ENCODE measurements at places on chromosomes 6 and 20.

DNA sequence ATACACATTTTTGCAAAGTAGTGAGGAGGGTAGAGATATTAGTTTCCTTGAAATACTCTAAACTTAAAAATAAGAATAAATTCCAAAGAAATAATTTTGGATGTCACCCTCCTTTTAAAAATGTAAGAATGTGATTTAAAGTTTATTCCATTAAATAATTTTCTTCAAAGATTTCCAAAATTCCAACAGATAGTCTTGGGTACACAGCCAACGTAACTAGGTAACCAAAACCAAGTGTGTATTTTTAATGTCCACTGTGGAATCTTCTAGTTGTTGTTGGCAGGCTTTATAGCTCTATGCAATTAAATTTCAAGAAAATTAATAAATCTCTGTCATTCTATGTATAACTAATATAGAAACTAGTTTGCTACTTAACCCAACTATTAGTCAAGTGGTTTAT lies 101.3 kb downstream of the COL21A1 start:
- DNase-seq: no peak

- DNase-seq: no peak
These were observed 152.5 kb downstream of the IBTK start for GRCh38 chr6:82095091-82095490.

- DNase-seq: no peak
These were observed 13.5 kb upstream of the ANKRD60 start for GRCh38 chr20:58241766-58242465.

- DNase-seq: no peak
These were observed 516.2 kb downstream of the PKHD1 start for GRCh38 chr6:51571168-51571567.

DNA sequence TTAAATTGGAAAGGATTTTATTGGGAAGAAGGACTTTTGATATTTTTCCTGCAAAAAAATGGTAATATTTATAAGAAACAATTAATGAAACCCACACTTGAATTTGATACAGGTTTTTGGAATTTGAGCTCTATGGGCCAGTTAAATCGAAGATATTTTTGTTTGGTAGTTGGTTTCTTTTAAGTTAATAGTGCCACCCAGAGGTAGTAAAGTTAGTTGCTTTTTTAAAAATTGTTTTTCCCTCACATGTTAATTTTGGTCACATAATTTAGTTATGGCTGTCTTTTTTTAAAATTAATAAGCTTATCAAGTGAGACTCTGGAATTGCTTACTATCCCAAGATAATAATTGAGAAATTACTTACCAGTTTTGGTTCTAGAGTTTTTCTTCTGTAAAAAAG lies 7.1 kb downstream of the PRIM2 start:
- no peak for DNase-seq

- DNase-seq: no peak
These were observed 82.9 kb upstream of the ATXN1 start for GRCh38 chr6:16844183-16844582.

DNA sequence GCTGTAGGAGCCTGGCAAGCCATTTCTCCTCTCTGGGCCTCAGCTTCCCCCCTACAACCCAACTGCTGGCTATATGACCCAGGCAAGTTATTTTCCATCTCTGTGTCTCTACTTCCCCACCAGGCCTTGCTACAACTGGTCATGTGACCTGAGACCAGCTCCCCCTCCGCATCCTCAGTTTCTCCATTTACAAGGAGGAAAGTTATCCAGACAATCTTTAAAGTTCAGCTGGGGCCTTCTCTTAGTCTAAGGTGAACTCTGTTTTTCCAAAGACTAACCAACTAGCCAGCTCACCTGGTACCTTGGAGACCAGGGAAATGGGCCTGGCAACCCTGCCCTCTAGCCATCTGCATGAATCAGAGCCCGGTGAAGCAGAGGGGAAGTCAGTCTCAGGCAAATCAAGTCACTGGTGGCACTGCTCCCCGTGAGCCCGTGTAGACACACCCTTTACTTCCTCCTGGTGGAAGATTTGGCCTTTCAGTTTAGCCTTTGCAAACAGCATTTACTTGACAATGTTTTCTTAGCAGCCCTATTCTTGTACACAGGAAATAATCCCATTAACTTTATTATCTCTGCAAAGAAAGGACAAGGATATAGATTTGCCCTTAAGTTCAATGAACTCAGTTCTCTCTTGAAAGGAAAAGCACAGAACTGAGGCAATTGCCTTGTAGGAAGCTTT lies 157.7 kb downstream of the VEGFA start:
- no peak for DNase-seq

- DNase-seq: no peak
These were observed 3.5 kb downstream of the SH3BGRL2 start for GRCh38 chr6:79634491-79635231.

- no peak for DNase-seq
These were observed 91.1 kb downstream of the UST start for GRCh38 chr6:148837941-148838340.

DNA sequence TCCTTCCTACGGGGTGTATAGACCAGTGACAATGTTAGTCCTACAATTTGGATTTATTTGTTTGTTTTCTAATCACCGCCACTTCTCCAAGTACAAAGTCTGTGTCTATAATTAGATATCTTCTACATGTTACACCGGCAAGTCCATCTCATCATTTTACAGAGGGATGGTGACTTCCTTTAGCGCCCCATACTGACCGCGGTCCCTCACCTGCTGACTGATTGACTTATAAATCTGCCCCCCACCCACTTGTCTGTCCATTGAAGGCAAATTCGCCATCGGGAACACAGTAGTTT lies 8.9 kb upstream of the NR2E1 start:
- no peak for DNase-seq

DNA sequence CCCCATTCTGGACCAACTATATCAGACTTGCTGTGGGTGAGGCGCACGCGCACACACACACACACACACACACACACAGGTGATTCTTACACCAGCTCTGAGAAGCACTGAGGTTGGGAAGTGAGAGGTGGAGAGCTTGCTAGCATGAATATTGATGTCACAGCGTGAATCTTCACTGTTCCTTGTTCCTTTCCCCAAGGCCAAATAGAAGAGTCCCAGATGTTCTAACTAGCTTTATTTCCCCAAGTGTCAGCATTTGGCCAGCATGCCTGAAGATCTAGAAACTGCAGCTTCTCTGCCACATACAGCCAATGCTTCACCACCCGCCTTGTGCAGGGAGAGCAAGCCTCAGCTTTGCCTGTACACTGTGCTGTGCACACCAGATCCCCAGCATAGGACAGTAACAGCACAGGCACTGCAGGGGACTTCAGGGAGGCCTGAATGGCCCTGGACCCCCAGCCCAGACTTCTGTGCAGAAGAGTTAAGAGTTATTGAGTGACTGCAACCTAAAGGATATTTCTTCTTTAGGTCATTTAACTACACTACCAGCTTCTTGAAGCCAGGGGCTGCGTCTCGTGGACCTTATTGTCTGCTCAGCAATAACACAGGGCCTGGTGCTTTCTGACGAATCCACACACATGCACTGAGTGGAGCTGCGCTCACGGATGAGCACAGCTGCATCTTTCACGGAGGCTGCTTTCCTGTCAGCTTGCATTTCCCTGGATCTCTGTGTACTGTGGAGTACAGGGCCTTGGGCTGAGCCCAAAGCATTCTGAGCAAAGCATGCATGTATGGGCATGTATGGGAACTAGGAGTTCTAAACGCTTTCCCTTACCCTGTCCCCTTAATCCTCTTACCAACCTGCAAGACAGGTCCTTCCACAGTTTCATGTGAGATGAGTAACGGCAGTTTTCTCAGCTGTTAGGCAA lies 13.9 kb upstream of the CD93 start:
- no peak for DNase-seq

DNA sequence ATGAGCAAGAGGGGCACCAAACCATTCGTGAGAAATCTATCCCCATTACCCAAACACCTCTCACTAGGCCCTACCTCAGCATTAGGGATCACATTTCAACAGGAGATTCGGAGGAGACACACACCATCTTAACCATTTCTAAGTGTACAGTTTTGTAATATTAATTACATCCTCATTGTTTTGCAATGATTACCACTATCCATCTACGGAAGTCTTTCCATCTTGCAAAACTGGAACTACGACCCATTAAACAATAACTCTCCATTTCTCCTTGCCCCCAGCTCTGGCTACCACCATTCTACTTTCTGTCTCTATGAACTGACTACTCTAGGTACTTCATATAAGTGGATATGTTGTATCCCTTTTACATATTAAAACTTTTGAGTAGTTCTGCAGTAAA lies 20.1 kb downstream of the ACOT13 start:
- no peak for DNase-seq

DNA sequence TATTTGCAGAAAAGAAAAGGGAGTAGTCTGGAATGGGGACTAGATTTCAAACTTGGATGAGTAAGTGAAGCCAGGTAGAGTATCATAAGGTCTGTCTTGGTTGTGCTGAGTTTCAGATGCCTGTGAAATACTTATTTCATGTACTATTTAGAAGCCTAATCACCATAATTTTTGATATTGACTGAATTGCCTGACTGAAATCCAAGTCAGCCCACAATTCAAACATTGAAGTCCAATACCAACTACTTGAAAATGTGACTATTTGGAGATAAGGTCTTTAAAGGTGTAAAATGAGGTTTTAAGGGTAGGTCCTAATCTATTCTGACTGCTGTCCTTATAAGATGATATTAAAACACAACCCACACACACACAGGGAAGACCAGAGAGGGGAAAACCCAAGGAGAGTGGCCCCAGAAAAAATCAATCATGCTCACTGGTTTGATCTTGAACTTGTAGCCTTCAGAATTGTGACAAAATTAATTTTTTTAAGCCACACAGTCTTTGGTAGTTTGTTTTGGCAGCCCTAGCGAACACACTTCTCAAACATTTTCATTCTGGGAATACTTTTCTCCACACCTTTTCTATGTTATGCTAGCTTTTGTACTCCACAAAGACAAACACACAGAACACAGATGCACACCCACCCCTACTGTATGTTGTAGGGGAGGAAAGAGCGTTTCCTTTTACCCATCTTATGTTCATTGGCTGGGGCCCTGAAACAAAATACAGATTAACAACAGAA lies 126.3 kb downstream of the HFE start:
- DNase-seq: no peak

DNA sequence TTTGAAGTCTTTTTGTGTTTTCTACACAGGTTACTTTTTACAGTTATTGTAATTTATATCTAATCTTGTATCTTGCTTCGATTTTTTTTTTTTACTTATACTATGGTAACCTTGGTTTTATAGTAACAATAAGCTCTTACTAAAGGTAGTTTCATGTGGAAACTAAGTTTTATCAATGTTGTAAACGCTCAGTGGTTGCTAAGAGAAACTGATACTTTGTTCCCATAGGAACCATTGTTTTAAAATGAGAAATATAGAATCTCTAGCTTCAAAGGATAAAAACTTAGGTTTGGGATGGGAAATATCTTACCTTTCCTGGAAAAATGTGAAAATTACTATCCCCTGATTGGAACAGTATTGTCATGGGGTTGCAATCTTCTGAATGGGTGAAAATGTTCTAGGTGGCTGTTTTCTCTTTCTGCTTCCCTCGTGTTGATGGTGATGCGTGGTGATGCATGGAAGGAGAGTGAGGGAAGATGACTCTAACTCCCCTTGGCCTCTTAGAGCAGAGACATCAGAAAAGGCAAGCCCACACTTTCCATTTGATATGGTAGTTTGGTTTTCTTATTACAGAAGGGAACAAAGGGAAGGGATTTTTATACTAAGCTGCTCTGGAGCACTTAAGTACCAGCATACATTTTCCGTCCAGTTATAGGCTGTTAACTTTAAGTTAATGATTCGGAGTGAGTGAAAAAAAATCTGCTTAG lies 23.5 kb upstream of the BACH2 start:
- DNase-seq: no peak

DNA sequence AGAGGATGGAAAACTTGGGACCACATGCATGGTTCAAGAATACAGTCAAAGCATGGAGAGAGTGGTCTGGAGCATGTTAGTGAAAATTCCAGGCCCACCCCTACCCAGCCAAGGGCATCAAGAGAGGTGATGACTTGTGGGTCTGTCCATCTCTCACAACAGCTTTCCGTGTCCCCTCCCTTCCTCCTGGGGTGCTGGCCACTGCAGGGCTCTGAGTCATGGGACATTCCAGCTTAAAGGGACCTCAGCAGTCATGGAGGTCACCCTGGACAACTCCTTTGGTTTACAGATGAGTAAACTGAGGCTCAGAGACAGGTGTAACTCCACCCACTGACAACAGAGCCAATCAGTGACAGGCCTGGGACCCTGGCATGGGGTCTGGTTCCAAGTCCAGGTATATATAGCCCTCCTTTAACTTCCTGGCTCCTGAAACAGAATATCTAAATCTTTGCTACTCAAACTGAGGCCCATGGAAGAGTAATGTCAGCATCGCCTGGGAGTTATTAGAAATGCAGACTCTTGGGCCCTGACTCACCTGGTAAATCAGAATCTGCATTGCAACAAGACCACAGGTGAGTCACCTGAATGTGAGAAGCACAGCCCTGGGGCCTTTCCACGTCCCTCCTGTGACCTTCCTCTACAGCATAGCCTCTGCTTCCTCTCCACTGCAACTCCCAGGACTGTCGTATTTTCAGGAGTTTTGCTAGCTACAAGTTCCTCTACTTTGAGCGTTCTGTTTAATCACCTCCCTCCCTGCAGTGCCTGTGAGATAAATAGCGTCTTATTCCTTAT lies 170.2 kb downstream of the ZDHHC14 start:
- no peak for DNase-seq

- no peak for DNase-seq
These were observed 24.2 kb downstream of the RNASET2 start for GRCh38 chr6:166932116-166932515.

DNA sequence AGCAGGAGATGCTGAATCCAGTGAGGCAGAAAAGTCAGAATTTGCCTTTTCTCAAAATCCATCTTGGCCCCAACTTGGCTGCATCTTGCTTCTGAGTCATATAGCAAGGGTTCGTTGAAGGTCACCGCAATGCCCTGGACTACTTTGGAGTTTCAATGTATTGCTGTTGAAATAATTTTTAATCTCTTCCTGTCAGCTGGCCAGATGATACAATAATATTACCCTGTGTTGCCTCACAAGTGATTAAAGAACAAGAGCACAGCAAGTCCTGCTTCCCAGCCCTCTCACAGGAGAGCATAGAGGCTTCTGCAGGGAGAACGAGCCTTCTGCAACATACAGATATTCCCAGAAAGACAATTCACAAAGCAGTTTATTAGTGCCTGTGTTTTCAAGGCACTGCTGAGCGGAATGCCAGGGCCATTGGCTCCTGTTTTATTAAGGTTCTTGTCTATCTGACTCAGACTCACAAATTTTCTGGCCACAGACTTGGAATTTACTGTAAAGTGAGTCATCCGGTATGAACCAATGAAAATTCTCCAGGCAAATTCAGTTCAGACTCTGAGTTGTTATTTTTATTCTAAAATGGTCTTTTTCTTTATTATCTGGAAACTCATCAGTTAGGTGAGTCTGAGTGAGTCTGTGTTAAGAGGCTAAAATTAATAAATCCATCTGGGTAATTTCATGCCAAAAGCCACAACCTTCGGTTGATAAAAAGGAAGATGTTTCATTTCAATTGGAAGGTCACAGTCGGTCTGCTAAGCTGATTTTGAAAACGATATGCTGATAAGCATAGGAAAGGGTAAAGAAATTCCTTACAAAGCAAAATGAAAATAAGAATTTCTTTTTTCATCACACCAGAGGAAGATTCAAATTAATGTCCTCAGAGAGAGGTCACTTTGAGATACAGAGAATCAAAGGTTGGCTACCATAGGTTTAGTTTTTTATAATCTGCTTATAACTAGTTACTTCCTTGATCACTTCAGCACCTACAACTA lies 289.4 kb upstream of the STXBP5 start:
- no peak for DNase-seq

- DNase-seq: no peak
These were observed 17.2 kb downstream of the SERINC3 start for GRCh38 chr20:44504402-44505307.

- no peak for DNase-seq
These were observed 1.5 kb downstream of the DLL1 start for GRCh38 chr6:170289180-170289931.

GRCh38 chr6:12009876-12010634 lies 2.1 kb upstream of the HIVEP1 start:
- DNase-seq: no peak
